AG09319 (cell line): ENCODE measurements at places on chromosomes 5 and 9.

GRCh38 chr9:103397868-103398600 lies 402.9 kb downstream of the CYLC2 start:
- no peak for DNase-seq

DNA sequence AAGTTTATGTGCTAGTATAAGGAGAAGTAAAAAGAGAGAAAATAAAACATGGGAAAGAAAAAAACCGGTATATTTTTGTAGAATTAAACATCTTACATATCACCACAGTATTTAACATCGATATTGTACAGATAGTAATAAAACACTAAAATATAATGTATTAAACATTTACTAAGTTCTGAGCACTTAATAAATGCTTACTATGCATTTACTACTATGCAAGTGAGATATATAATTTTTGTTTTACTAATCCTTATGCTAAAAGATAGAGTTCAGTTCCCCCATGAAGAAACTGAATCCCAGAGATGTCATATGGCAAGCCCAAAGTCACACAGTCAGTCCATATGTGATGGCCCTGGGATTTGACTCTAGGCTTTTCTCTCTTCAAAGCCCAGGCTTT lies 51.1 kb downstream of the SH3TC2 start:
- no peak for DNase-seq

DNA sequence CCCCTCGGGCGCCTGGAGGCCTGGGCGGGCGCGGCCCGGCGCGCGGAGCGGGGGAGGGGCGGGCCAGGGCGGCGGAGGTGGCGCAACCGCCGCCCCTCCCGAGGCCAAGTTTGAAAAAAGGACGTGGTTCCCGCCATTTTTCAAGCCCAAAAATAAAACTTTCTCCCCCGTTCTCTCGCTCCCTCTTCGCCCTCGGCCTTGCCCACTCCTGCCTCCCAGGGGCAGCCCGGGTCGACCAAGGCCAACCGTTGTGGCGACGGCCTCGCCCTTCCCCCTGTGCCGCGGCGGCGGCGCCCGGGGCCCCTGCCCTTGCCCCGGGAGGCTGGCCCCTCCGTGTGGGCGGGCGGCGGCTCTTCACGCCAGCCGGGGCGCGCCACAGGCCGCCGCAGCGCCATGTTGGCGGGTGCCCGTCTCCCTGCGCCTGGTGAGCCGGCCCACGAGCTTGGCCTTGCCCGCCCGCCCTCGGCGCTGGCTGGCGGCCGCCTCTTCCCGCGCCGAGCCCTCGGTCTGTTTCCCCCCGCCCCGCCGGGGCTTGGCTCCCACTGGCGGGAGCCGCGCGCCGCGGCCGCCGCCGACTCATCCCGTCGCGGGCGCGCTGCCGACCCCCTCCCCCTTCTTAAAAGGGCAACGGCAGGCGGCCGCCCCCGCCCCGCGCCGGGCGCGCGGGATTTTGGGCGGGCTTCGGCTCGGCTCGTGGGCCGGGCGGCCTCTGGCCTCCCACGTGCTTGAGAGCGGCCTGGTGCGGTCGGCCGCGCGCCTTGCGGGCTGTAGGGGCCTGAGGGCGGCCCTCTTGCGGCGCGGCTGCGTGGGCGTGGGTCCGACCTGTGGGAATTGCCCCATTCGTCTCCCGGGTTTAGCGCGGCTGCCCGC lies 1.3 kb downstream of the ANP32B start:
- peak; percentile 44 for DNase-seq

DNA sequence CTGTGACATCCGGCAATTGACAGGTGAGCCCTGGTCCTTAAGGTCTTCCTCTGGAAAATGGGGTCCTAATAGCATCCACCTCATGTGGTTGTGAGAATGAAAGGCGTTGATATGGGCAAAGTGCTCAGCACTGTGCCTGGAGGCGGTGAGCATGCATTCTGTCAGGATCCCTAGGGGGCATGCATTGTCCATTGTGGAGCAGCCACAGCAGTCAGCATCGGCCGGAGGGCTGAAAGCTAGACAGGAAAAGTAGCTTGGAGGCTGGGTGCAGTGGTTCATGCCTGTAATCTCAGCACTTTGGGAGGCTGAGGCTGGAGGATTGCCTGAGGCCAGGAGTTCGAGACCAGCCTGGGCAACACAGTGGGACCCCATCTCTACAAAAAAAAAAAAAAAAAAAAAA lies 122.2 kb downstream of the LHX2 start:
- DNase-seq: no peak
